ENCODE measurements at places on chromosomes 12 and 14.

DNA sequence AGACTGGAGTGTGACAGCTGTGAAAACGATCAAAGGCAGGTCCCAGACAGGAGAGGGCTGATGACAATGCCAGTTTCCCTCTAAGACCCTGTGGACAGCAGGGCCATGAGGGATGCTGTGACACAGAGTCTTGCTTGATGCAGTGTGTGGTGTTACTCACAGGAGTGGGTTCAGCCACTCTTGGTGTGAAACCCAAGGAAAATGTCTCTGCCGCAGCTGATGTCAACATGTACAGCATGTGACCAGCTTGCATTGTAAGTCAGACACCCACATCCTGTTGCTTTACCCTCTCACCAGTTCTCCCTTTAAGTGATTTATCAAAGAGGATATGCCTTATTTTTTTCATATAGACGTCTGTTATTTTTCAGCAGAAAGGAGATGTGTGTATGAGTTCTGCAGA is 268.6 kb downstream of the BTG1 start:
- DNase-seq, result peak; percentile 87

DNA sequence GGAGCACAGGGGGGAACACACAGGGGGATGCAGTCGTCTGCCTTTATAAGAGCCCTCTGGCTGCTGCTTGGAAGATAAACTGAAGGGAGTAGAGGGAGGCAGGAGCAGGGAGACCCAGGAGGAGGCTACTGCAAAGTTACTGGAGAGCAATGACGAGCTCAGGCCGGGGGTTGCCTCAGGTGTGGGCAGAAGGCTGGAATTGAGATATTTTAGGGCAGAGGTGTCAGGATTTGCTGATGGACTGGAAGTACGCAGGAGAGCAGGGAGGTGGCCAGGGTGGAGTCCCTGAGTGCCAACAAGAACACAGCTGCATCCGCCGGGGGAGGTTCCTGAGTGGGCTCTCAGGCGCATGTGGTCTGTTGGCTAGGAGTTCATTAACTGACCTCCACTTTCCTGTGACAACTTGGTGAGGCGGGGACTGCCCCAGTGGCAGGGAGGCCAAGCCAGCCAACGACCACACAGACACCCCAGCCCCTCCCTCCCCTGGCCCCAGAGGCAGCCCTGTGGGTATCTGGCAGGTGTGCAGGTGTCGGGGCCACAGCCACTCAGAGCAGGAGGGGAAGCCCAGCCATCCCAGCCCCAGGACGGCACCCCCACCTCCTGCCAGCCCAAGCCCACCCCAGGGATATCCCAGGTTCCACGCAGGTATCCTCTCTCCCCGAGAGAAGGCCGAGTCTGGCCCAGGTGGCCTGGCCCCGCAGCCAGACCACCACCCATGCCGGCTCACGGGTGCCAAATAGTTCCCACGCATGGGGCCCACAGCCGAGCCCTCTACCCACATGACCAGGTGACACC is 85.4 kb downstream of the NCOR2 start:
- no peak for DNase-seq

GRCh38 chr12:6330192-6330591 is 11.7 kb downstream of the TNFRSF1A start:
- DNase-seq, result no peak

DNA sequence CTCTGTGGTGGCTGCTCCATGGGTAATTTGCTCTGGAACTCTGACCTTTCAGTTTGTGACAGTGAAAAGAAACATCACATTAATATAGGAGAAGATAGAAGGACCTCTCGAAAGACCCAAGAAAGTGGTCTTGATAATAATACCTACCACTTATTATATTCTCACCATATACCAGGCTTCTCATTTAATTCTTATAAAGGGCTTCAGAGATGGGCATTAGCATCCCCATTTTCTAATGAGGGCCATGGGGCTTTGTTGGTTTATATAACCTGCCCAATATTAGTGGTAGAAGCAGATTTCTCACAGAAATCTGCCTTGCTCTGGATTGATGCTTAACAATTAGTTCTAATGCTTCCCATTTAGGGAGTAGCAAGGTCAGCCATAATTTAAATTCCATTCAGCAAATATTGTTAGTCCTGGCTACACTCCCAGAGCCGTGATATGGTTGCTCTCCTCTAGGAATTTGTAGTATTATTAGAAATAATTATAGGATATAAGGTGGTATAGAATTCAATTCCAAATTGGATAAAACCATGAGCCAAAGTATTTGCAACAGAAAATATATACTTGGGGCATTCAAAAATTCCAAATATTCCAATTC is 7.4 kb upstream of the AMIGO2 start:
- DNase-seq, result no peak

DNA sequence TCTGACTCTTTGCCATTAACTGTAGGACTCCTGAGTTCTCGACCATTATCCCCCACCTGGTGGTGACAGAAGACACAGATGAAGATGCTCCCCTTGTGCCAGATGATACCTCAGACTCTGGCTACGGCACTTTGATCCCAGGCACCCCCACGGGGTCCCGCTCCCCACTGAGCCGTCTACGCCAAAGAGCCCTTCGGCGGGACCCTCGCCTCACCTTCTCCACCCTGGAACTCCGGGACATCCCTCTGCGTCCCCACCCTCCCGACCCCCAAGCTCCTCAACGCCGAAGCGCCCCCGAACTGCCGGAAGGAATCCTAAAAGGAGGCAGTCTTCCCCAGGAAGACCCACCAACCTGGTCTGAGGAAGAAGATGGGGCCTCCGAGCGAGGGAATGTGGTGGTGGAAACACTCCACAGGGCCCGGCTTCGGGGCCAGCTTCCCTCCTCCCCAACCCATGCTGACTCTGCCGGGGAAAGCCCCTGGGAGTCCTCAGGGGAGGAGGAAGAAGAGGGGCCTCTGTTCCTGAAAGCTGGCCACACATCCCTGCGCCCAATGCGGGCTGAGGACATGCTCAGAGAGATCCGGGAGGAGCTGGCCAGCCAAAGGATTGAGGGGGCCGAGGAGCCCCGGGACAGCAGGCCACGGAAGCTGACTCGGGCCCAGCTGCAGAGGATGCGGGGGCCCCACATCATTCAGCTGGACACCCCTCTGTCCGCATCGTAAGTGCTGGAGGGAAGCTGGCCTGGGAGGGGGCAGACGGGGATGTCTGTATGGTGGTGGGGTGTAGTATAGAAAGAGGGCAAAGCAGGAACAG is 14.4 kb downstream of the TNFRSF1A start:
- no peak for DNase-seq

- no peak for DNase-seq
Measured at GRCh38 chr12:62995097-62995496, 60.1 kb upstream of the PPM1H start.

- no peak for DNase-seq
Measured at GRCh38 chr12:17296882-17297281, 690.9 kb upstream of the LMO3 start.

DNA sequence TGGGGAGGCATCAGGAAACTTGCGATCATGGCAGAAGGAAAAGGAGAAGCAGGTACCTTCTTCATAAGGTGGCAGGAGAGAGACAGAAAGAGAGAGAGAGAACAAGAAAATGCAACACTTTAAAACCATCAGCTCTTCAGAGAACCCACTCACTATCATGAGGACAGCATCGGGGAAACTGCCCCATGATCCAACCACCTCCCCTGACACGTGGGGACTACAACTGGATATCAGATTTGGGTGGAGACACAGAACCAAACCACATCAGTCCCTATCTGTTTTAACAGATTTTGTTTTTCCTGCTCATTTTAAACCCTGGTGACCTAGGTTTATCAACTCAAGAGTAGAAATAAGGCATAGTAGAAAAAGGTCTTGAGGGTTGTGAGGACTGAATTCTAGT is 210.1 kb upstream of the PLXNC1 start:
- DNase-seq, result no peak

Measured in activated CD4-positive, alpha-beta T cell treated with anti-CD3 and anti-CD28 coated beads for 4 hours (primary cell).